ENCODE measurements at places on chromosomes 2 and 18.
A peak's percentile ranks its signal among the peaks of the same experiment; 100 is the strongest.

DNA sequence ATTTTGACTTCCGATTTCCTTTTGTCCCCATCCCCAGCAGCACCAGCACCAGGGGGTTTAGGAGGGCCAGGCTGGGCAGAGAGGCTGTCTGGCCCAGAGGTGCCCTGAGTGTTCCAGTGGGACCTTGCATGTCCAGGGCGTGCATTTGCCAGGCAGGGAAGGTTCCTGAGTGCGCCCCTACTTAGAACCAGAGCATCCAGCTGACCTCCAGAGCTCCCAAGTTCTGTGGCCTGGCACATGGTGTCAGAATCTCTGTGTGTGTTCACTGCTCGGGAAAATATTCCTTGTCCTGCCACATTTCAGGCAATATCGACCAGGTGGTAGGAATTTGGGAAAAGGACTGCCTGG lies 5.5 kb downstream of the SIX3 start:
- no peak for DNase-seq

DNA sequence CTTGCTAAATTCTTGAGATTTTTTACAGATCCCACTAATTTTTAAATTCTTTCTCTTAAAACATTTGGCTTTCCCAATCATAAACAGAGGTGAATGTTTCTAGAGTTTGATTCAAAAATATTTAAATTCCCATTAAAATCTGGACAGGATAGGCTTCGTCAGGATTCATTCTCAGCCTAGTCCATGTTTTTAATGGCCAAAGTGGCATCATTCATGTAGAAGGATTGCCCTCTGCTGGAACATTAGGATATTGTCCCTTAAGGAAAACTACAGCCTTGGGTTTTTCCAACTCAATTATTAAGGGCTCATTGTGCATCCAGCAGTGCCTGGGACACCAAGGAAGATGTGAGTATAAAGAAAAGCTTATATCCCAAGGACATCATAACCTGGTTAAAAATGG lies 71.7 kb downstream of the TPGS2 start:
- peak; percentile 66 for DNase-seq

DNA sequence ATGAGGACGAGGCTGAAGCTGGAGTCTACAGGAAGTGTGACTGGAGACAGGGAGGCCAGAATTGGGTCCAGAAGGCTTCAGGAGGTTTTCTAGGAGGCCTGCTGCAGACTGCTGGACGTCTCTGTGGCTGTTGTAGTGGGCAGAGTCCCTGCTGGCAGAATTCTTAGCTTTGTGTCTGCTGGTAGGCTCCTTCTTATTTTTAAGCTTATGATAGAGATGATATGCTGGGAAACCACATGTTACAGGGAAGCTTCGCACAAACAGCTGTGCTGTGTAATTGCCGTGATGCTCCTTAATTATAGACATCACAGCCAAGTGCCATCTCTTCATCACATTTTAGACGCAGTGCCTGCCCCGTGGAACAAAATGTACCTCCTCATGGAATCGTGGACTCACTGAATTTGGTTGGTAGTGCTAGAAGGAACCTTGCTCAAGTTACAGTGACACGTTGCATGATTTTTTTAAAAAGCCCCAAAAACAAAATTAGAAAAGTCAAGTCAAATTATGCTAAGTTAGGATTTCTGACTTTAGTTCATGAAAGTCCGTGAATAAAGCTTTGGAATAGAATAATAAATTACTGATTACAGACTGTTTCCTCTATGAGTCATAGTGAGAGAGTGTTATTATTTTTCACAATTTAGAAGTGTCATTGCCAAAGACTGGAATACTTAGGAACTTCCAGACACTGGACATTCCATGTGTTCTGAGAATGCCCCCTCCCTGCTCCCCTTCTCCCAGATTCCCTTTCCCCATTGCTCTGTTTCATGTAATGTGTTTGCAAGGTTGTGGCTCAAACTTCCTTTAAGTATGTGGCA lies 144.1 kb downstream of the FHOD3 start:
- DNase-seq, result no peak

- no peak for DNase-seq
These were observed 80.5 kb downstream of the EHBP1 start for GRCh38 chr2:62785810-62786597.

DNA sequence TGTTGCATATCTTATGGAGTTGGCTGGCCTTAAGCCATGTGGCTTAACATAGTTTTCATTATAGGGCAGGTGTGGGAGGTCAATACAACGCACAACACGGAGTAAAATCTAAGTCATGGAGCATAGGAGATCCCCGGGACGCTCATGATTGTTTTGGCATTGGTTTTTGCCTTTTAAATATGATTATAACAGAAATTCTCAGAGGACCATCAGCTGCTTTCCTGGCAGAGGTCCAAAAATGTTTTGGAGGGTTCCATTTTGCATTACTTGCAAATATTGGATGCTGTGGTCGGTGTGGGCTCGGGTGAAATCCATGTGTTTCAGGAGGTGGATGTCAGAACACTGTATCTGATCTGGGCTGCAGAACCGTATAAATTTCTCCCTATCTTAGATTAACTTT lies 3.4 kb downstream of the NCOA1 start:
- no peak for DNase-seq

DNA sequence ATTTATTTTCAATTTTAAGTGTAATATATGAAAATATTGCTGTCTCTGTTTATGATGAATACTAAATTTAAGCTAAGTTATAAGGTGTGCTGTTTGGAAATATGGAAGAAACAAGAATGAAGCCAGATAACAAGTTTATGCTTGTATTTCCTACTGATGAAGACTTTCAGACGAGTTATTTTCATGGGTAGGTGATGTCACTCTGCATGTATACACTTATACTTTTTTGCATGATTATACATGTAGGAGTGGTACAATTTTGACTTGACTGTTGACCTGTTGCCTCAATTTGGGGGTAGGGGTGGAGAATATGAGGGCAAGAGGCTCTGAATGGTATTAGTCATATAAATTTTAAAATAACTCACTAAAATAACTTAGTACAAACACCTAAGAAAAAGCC lies 133.7 kb downstream of the HAUS1 start:
- DNase-seq, result no peak

DNA sequence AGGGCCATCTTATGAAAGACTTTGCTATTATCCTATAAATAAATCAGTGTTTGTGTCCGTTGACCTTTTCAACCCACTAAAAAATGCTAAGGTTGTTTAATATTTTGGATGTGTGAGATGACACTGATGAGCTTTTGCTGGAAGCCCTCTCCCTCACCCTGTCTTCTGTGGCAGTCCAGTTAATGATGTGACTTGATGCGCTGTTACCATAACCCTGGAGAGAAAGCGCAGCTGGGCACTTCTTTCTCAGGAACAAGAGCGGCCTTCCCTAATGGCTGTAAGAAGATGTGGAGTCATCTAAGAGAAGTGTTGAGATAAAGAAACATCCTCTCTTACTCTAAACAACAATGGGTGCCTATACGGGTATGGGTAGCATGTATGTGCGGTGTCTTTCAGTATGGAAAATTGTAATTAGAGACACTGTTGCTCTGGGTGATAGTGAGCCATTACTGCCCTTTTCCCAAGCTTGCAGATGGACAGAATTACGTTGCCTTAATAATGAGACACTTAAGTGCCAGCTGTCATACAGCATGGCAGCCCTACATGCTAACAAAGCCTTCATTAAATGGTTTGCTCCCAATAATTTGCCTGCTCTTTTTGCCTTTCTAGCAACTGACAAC lies 165.6 kb upstream of the NABP1 start:
- DNase-seq, result no peak

DNA sequence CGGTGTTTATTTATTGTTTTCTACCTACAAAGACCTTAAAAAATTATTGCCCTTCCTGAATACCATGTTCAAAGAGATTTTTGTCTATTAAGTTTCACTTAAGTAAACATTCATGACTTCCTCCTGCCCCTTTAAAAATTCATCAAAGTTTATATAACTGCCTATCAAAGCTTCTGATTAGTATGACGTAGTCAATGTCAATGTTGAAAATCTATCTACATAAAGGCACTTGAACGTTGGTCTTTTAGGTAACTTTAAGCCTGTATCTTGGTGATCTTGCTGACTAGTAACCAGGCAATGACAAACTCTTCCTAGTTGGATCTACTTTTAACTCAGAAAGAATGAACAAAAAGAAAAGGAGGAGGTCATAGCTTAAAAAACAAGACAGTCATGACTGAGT lies 97.2 kb downstream of the MAIP1 start:
- DNase-seq, result no peak

DNA sequence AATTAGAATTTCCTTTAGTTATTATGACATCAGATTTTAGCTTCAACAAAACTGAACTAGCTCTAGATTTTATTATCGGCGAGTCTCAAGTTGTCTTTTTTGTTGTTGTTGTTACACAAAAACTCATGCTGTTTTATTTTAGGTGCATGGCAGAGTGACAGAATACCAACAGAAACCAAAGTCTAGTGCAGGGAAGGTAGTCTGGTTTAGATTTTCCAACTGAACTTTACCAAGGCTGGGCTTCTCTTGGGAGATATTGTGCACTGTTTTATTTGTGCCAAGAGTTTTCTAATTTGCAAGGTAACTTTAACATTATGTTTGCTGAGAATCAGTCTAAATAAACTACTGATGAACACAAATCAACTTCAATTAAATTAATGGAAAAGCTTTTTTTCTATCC lies 43.6 kb upstream of the RASGRP3 start:
- no peak for DNase-seq

DNA sequence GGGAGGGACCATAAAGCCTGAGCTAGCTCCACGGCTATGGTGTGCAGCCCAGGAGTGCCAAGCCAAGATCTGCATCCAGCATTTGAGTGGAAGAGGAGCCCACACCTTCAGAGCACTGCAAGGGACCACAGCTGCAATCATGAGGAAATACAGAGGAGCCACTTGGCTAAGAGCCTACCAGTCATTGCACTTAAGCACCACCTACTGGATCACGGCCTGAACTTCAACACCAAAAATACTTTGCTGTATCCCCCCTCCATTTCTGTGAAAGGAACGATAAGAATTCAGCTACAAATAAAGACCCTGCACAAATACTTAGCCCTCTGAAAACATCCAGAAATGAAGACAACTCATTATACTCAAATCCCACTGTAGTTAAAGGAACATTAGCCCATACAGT lies 545.3 kb downstream of the TSN start:
- no peak for DNase-seq

GRCh38 chr2:84460670-84461069 lies 1.6 kb upstream of the SUCLG1 start:
- DNase-seq, result no peak

DNA sequence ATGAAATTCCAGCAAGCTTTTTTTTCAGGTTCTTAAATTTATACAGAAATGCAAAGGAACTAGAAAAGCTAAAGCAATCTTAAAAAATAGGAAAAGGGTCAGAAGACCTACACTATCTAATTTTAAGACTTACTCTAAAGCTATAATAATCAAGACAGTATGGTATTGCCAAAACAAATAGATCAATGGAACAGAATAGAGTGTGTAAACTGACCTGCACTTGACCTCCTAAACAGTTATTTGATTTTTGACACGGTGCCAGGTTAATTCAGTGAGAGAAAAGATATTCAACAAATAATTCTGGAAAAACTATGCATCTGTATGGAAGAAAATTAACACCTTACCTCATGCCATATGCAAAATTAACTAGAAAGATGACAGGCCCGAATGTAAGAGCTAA lies 73.6 kb downstream of the OLA1 start:
- no peak for DNase-seq

DNA sequence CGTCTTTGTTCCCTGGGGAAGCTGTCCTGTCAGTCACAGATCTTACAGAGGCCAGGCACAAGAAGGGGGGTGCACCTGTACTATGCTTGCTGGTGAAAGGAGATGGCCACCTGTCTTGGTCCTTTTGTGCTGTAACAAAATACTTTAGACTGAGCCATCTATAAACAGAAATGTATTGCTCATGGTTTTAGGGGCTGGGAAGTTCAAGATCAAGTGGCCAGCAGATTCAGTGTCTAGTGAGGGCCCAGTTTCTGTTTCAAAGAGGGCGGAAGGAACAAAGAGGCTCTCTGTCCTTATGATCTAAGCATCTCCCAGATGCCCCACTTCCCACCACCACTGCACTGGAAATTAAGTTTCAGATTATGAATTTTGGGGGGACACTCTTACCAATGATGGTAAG lies 35.5 kb upstream of the RPL37A start:
- DNase-seq, result no peak

GRCh38 chr2:43169099-43169945 lies 57.1 kb downstream of the ZFP36L2 start:
- DNase-seq, result no peak

- DNase-seq, result peak; percentile 64
These were observed 301.4 kb downstream of the PDE11A start for GRCh38 chr2:177771191-177771590.

DNA sequence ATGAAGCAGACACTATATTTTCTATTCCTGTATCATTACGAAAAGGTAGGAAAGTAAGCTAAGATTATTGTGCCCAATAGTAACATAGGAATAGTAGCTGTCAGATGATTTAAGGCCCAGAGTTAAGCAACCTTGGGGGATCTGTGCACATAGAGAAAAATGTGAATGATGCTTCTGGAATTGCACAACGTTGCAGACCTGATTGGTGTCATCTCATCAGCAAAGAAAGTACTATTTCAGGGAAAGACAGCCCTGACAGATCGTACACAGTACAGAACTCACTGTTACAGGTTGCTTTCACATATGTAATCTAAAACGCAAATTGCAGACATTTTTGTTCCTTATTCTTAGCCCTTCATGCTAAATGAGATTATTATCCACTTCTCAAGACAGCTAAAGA lies 535.9 kb downstream of the TRIB2 start:
- DNase-seq, result no peak

GRCh38 chr2:237806334-237806733 lies 7.8 kb downstream of the RBM44 start:
- DNase-seq, result peak; percentile 70

GRCh38 chr2:181185421-181185820 lies 205.0 kb downstream of the UBE2E3 start:
- DNase-seq, result no peak

GRCh38 chr2:132729522-132729921 lies 59.5 kb upstream of the LYPD1 start:
- DNase-seq, result no peak

- DNase-seq, result no peak
These were observed 27.3 kb downstream of the SPRED2 start for GRCh38 chr2:65404988-65405697.

DNA sequence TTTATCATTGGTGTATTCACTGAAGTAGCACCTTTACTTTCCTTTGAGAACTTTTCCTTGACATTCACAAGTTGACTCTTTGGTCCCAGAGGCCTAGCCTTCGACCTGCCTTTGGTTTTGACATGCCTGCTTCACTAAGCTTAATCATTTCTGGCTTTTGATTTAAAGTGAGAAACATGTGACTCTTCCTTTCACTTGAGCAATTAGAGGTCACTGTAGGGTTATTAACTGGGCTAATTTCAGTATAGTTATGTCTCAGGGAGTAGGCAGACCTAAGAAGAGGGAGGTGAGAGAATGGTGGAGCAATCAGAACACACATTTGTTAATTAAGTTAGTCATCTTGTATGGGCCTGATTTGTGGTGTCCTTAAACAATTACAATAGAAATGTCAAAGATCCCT lies 1040.7 kb upstream of the SLC39A10 start:
- DNase-seq, result no peak
